Non-pigmented ciliary epithelial cell (primary cell): ENCODE measurements at places on chromosomes 5 and 9.

DNA sequence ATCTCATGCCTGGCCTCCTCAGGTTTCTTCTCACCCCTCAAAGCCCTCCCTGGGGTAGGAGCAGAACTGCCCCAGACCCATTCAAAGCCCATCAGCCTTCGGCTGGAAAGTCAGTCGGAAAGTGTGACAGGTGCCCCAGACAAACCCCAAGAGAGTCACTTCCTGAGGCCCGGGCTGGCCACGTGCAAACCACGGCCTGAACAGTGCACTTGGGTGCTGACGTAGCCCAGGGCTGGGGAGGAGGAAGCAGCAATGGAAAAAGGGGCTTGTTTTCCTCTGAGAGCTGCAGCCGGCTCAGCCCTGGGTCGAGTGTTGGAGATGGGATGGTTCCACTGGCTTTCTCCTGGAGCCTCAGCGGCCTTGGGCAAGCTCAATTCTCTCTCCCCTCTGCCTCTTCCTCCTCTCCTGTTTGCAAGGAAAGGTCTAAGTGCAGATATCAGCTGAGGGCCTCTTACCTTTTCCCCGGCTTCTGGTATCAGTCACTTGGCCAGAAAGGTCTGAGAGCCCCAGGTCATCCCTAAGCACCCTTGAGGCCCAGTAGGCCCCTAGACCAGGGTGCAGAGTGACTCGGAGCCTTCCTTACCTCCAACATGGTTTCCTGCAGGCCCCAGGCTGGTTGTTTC lies 5.9 kb upstream of the EGR1 start:
- no peak for DNase-seq

GRCh38 chr9:122217640-122218039 lies 11.1 kb downstream of the LHX6 start:
- DNase-seq = no peak

GRCh38 chr5:9094582-9094981 lies 451.3 kb downstream of the SEMA5A start:
- DNase-seq = no peak

DNA sequence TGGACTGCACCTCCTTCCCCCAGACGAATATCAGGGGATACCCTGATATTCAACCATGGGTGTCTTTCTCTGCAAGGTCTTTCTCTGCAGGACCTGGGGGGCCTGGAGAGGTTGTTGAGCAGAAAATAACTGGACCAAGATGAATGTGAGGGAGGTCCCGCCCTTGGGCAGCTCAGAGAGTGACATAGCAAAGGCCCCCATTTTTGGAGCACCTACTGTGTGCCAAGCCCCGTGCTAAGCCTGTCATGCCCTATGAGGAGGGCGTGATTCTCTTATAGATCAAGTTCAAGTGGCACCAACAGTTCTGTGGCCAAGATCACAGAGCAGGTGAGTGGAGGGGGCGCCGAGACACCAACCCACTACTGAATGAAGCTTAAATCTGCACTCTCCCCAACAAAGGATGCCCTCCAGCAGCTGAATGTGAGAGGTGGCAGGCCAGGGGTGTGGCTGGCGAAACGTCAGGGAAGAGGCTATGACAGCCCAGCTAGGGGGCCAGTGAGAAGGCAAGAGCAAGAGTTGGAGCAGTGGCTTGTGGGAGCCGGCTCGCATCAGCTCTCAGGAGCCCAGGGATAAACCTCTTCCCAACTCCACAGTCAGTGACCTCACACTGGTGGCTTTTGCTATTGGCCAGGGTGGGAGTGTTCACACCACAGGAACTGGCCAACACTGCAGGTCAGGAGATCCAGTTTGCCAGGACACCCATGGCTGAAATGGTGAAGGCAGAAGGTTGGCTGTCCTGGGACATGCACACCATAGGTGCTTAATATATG lies 5.3 kb downstream of the SARDH start:
- no peak for DNase-seq
